ENCODE measurements at places on chromosomes 11 and 22.

DNA sequence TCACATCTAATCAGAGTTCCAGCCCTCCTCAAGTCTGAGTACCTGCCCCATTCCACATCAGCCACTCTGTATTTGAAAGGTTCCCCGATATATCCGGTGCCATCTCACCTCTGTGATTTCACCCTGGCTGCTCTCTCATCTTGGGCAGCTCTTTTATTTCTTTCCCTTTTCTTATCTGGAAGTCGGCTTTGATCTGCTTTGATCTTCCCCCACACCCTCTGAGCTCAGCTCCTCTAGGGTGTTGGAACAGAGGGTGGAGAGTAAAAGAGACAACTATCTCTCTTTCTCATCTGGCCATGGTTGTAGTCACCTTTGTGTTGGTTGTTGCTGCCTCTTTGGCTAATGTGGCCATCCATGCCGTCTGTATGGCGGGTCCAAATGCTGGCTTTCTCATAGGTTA lies 108.3 kb downstream of the ENTHD1 start:
- DNase-seq = no peak

DNA sequence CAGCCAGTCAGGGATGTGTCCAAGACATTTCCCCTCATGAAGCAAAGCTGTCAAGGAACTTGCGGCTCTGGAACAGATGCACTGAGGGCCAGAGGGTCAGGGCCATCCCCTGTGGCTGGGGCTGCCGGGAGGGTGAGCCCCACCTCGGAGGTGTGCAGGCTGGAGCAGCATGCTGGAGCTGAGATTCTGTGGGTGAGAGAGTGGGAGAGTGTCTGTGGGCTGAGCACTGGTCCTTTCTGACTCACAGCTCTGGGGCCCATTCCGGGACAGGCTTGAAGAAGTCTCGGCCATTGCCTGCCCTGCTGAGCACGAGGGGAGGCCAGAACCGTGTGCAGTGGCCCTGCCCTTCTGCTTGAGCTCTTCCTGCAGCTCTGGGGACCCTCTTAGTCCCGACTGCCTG lies 2.1 kb downstream of the OMP start:
- DNase-seq = no peak

DNA sequence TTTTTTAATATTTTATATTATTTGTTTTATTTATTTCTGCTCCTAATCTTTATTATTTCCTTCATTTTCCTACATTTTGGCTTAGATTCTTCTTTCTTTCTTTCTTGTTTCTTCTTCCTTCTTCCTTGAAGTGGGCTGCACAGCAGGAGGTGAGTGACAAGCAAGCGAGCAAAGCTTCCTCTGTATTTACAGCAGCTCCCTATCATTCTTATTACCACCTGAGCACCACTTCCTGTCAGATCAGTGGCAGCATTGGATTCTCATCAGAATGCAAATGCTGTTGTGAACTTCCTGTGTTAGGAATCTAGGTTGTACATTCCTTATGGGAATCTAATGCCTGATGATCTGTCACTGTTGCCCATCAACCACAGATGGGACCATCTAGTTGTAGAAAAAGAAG lies 784.9 kb upstream of the LUZP2 start:
- no peak for DNase-seq

- no peak for DNase-seq
Measured at GRCh38 chr11:70493891-70494290, 95.6 kb downstream of the CTTN start.

- DNase-seq = no peak
Measured at GRCh38 chr11:8948886-8949285, 6.1 kb upstream of the ASCL3 start.

GRCh38 chr11:134802116-134802515 lies 390.1 kb upstream of the B3GAT1 start:
- DNase-seq = no peak

- DNase-seq = no peak
Measured at GRCh38 chr11:65849771-65850216, 8.2 kb downstream of the CFL1 start.
